Breast epithelium (tissue), 4 donors: ENCODE measurements at places on chromosomes 5 and 9. TPM values are rescaled to one million over a fixed set of nuclear protein-coding genes. Genes with fewer than 3 reads are reported as not detected.

NMUR2 gene
- total RNA-seq, result not detected

GRCh38 chr9:99055384-99055783 is 49.5 kb upstream of the TGFBR1 start:
- no peak overlapping the region for H3K4me3 ChIP-seq
- H3K36me3 ChIP-seq, result no peaks in the 10 kb centered on the region
- H3K4me1 ChIP-seq, result no peaks in the 10 kb centered on the region
- no peak overlapping the region for H3K27ac ChIP-seq
- no peak for DNase-seq

DNA sequence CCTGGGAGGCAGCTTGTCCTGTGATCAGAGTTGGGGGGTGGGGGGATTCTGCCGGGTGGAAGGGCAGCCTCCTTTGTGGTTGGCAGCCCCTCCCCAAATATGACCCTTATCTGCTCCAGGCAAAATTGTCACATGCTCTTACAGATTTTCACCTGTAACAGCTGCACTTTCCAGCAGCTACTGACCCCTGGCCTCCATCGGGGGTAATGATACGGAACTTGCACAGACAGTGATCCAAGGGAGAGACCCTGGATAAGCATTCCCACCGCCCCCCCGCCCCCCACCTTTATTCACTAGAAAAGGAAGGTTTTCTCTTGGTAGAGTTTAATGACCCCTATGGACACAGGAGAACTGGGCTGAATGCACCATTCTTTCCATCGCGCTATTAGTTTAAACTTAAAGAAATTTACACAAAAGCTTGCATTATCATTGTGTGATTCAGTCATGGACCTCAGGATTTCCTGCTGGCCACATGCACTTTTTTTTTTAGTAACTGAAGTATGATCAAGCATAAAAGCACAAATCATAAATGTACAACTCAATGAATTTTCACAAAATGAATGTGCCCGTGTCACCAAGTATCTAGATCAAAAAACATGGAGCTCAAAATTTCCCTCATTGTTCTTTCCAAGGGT is 10.7 kb upstream of the ZBTB34 start:
- DNase-seq, result no peak
- no peaks in the 10 kb centered on the region for H3K36me3 ChIP-seq
- no peak overlapping the region for H3K27ac ChIP-seq
- H3K4me1 ChIP-seq, result no peaks in the 10 kb centered on the region

DNA sequence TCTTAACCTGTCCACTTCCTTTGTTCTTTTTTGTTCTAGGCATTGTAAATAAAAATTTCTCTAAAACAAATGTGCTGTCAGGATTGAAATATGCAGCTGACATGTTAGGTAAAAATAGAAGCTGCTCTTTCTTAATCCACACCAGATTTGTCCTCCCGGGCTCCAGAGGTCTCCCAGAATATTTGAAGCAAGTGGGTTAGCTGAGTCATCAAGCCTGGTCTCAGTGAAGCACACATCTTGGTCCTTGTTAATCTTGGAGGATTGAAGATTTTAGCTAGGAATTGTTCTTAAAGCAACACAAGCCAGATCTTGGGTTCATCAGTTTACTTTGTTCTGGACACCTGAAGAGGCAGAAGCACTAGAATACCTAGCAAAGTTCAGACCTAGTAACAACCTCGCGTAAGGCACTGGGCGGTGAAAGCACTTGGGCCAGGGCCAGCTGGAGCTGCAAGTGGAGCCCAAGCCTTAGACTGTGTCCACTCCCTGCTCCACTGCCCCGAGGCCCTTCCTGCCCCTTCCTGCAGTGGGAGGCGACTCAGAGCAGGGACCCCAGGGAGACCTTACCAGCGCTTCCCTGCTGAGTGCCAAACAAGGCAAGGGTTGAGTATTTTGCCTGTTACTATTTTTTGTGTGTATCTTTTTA is 36.5 kb downstream of the HABP4 start:
- peaks cover 7% of the 10 kb centered on the region for H3K4me1 ChIP-seq
- H3K4me3 ChIP-seq, result no peak overlapping the region
- DNase-seq, result no peak
- H3K27ac ChIP-seq, result peak overlapping the region; percentile 83

DNA sequence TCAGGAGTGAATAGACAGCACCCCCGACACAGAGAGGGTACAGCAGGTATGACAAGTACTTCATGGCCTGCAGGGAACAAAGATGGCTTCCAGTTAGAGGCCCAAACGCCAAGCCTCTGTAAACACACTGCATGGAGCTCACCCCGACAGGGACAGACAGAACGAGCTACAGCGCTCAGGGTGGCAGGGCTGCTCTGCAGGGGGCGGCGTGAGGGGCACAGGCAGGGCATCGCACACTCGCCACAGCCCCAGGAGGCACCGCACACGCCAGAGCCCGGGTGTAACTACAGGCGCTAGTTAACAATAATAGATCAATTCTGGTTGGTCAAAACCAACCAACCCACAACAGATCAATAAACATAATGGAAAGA is 21.1 kb downstream of the CLPTM1L start:
- no peaks in the 10 kb centered on the region for H3K27me3 ChIP-seq
- H3K4me3 ChIP-seq, result no peak overlapping the region
- no peak for DNase-seq
- peaks cover under 1% of the 10 kb centered on the region for H3K4me1 ChIP-seq
